IPS-NIHi11 (cell line): ENCODE measurements at places on chromosomes 4 and X.
A peak's percentile ranks its signal among the peaks of the same experiment; 100 is the strongest.

DNA sequence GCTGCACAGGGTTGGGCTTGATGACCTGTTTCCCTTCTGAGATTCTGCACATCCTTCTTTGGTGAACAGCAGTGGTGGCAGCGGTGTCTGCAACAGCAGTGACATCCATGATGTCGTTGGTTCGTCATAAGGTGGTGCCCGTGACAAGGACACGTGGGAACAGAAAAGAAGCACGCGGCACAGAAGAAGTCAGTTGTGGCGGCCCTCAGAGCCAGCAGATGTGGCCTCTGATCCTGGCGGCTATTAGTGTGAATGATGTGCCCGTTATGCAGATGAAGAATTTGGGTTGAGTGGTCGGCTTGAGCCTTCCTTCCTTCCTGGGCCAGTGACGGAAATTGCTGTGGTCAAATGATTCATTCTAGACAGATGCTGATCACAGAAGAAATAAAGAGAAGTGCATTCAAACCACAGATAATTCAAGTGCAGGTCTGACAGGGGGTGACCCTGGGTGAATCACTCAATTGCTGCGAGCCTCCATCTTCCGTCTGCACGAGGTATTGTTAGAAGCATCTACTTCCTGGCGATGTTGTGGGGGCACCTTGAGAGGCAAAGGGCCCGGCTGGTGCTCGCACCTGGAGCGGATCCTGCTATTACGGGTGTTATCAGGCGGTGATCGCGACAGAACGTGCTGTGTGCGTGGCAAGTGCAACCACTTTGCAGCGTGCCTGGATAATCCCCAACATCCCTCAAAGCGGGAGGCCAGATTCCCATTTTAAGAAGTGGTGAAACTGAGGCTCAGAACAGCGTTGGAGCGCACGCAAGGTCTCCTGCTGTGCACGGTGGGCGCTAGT, 215.2 kb upstream of the PSAPL1 start:
- no peak for DNase-seq

DNA sequence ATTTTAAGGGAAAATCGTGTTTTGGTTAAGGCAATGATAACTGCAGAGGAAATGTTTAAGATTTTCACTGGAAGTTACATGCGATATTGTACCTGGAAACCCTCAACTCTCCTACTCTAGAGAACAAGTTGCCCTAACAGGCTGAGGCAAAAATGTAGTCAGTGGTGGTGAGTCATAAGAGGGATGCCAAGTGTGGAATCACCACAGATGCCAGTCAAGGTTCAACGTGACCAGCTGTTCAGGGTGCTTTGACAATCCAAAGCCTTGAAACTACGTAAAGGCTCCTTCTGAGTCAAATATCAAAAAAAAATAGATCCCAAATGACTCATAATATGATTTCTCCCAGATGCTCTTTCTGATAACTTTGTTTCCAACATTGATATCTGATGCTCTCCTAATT, 77.9 kb upstream of the AFF2 start:
- no peak for DNase-seq

DNA sequence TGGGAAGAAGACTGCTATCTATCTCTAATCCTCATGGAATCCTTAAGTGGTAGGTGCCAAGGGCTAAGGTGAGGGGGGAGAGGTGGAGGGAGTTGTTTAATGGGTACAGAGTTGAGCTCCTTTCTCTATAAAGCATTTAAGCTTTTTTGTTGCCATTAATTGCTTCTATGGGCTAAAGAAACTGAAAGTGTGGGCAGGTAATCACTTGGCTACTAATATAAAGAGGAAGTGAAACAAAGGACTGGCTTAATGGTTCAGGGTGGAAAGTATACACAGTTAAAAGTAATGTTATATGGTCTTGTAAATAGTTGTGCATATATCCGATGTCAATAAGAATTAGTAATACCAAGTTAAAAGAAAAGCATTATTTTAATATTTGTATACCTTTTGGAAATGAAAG, 83.9 kb downstream of the POLA1 start:
- no peak for DNase-seq

GRCh38 chr4:82017680-82018079, 356.1 kb downstream of the HNRNPD start:
- peak; percentile 61 for DNase-seq

DNA sequence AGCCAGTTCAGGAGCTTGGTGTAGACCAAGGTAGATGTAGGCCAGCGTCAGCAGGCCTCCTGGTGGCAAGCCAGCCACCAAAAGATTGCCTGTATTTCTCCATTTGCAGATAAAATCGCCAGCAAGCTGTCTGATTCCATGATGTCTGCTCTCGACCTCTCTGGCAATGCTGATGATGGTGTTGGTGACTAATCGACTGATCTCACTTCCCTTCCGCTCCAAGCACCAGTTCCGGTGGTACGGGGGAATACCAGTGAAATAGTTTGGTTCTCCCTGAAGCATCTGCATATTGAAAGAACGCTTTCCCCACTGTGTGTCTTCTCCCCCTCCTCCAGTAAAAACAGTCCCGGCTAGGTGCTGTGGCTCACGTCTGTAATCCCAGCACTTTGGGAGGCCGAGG, 30.4 kb downstream of the GNL3L start:
- DNase-seq: no peak

DNA sequence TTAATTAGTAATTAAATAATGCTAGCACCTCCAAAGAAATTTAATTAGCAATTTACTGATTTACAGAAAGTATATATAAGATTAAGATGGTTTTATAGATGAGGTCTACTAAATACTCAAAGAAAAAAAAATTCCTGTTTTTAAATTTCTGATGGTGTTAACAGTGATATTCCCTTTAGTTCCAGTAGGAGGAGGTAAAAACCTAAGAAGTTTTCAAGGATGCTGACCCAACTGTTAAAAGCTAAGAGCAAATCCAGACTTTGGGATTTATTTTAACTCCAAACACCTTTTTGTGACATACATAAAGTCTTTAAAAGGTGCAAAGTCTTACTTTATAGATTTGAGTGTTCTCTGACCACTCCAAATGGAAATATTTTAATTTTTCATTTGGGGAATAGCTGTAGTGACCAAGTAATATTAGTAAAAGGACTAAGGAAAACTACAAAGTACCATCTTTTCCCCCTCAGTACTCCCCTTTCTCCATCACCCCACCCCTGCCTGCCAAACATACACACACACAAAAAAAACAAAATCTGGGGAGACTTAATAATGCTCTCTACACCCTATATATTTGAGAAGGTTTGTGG, 34.2 kb upstream of the CSN1S1 start:
- peak; percentile 9 for DNase-seq

DNA sequence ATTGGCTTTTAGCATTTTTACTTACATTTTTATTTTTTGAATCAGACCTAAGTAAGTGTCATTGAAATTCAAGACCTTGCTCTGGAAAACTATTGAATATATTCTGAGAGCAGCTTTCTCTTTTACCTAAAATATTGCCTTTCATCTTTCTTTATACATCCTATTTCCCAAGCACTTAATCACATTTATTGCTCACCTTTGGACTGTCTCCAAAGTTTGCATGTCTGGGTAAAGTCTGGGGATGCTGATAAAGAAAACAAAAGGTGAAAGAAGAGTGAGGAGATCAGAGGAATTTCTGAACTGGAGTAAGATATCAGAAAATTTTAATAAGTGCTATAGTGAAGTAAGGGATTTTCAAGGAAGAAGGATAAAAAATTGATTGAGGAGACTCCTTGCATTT, 308.5 kb upstream of the AADAT start:
- no peak for DNase-seq
